Activated CD4-positive, alpha-beta T cell treated with anti-CD3 and anti-CD28 coated beads, Interleukin-2, Interleukin-6, amounts not matched to agents 100 ng/mL and 50 ng/mL, durations not matched to agents 16 hours and 8 hours (primary cell): ENCODE measurements at places on chromosomes 3 and 15.

DNA sequence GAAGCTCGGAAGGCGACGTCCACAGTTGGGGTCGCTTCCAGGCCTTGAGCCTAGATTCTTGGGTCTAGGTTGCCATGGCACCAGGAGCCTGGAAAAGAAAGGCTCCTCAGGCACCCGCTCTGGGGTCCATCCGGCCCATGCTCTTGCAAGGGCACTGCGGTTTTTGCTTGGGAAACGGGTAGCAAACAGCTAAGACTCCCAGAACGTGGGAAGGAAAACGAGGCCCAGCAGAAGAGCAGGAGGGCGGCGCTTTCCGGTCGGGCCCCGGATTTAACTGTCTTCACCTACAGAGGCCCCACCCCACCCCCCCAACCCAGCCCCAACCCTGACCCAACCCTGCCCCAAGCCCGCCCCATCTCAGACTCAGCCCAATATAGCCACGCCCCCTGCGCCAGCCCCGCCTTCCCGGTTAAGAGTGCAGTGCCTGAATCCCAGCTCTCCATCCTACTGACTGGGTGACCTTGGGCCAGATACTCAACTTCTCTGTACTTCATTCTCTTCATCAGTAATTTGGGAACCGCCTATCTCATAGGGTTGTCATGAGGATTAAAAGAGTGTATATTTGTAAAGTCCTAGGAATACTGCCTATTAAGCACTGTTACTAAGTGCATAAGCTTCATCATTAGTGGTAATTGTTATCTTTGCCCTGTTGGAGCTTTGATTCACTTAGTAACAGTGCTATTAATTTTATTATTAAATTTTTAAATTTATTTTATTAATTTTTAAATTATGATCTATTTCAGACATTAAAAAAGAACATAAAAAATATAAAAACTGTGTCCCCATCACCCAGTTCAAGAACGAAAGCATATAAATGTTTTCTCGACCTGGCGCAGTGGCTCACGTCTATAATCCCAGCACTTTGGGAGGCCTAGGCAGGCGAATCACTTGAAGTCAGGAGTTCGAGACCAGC lies 28.4 kb upstream of the SMAD6 start:
- peak; percentile 56 for DNase-seq

GRCh38 chr15:58252586-58253323 lies 114.6 kb downstream of the AQP9 start:
- no peak for DNase-seq

DNA sequence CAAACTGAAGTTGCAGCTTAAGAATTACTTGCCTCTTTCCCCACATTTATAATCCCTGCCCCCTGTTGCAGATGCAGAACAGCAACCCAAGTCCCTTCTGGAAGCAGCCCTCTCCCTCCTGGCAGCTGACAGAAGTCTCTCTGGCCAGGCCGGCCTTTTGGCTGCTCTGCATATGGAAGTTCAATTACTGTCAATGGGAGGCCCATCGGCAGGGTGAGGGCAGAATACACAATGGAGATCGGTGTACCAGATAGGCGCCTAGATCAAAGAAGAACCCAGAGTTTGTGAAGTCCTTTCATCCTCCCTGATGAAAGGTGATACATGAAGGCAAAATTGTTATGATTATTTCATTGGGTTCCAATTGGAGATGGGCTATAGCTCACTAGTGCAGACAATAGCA lies 327.9 kb upstream of the CTNNB1 start:
- DNase-seq, result no peak

GRCh38 chr3:65490114-65490513 lies 548.6 kb downstream of the MAGI1 start:
- no peak for DNase-seq

DNA sequence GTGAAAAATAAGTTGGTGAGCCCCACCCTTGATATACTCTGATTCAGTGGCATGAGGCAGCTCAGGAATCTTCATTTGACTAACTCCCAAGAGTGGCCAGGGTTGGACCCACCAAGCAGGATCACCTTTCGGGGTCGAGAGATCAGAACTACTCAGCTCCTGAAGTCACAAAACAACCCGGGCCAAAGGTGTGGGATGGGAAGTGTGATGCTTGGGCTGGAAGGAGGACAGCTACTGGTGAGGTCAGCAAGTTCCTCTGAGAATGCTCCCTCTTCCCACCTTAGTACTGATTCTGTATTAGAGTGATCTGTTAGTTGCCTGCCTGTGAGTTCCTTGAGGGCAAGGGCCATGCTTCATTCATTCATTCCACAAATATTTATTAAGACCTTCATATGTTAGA lies 15.1 kb downstream of the ESYT3 start:
- DNase-seq, result no peak

- DNase-seq, result no peak
Observed at GRCh38 chr15:40984964-40985363, 31.7 kb downstream of the CHAC1 start.

DNA sequence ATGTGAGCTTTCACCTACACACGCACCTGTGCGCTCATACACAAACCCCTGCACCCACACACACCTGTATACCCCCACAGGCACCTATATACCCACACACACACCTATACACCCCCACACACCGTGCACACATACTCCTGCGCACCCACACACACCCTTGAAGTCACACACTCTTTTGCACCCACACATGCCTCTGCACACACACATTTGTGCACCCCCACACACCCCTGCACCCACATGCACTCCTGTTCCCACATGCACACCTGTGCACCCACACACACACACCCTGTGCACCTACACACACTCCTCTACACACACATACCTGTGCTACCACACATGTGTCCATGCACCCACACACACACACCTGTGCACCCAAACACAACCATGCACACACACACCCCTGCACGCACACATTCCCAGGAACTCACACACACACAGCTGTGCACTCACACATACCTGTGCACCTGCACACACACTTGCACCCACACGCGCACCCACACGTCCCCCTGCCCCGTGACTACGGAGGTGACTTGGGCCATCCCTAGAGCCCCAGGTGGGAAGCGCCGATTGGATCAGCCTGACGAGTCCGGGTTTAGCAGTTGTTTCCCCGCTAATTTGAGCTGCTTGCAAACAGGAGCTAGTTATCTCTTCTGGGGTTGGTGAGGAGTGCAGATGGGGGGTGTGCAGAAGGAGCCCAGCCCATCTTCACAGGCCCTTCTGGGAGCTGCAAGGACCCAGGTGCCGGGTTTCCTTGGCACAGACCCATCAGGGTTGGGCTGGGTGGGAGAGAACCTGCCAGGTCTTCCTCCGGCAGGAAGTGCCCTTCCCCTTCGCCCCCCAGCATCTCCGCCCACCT lies 97.8 kb downstream of the CHSY1 start:
- DNase-seq, result no peak

- DNase-seq, result no peak
Observed at GRCh38 chr15:95930659-95931375, 399.7 kb upstream of the NR2F2 start.

GRCh38 chr15:41115652-41116115 lies 396 bp downstream of the INO80 start:
- peak; percentile 74 for DNase-seq

DNA sequence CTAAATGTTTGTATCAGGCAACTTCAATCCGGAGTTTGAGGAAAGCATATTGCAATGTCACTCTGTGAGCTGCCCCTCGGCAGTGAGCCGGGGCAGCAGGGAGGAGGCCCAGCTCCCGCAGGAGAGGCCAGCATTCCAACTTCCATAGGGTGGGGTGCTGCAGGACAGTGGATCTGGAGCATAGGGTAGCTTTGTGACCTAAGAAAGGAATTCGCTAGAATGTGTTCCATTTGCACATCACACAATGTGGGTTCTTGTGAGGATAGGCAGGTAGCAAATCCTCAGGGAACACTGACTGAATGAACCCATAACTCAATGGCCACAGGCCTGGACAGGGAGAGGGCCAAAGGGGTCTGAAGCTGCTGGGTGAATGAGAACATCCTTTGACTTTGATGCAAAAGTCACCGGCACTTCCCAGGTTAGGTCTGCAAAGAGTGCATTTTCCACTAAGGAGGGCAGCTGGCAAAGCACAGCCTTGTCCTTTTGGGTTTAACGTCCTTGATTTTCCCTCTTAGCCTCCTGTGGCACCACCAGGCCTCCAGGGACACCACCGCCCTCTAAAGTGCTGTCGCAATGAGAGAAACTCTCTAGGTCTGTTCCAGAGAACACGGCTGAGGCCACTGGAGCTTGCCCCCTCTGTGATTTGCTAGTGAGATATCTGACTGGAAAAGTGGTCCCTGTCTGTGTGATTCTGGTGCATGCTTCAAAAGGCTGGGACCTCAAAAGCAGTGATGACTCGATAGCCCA lies 36.2 kb downstream of the GABRB3 start:
- DNase-seq, result no peak

DNA sequence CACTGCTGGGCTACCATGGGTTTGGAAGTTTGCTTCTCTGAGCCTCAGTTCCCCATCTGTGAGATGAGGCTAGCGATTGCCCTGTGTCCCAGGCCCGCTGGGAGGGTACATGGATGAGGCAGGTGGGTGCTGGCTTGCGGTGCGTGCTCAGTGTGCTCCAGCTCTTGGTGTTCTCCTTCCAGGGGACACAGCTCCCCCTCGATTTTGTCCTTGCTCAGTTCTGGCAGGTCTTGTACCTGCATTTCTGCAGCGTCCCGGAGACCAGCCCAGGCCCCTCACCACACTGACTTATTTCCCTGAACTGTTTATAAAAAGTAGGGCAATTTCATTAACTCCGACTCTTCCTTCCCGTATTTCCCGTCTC lies 95.4 kb downstream of the TBC1D2B start:
- DNase-seq, result no peak

- no peak for DNase-seq
Observed at GRCh38 chr15:52155878-52156277, 35.3 kb downstream of the GNB5 start.

GRCh38 chr15:43067717-43068461 lies 37.9 kb downstream of the UBR1 start:
- DNase-seq, result peak; percentile 87

GRCh38 chr3:158539414-158540014 lies 31.5 kb upstream of the MLF1 start:
- DNase-seq, result peak; percentile 51
